ENCODE measurements at places on chromosomes 12 and 14.

DNA sequence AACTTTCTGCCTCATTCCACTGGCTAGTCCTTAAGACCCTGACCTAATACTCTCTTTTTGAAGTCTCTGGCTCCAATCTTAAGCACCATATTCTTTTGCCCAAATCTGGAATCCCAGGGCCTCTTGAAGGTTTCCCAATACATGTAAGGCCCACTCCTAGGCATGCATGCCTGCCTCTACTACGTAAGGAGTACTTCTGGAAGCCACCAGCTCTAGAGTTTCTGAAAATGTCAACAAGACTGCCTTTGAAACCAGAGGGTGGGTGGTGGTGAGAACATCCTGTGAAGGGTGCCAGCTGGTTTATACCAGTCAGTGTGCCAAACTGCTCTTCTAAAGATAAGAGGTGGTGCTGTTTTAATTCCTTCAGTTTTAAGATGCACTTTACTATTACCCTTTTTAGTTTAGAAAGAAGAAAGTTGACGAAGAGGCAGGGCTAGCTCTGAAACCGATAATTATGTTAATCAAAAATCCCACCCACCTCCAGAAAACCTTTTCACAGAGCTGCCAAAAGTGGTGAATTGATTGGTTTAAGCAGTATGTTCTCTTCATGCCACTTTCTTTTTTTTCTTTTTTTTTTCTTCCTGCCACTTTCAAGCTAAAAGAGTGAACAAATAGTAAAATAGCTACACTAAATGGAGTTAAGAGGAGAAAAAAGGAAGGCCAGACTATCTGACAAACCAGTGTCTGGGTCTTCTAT, 8.7 kb upstream of the WDR89 start:
- DNase-seq, result no peak

- DNase-seq, result no peak
These were observed 8.1 kb upstream of the IRF2BPL start for GRCh38 chr14:77036484-77037214.

- no peak for DNase-seq
These were observed 60.1 kb upstream of the CCND2 start for GRCh38 chr12:4213471-4213870.

DNA sequence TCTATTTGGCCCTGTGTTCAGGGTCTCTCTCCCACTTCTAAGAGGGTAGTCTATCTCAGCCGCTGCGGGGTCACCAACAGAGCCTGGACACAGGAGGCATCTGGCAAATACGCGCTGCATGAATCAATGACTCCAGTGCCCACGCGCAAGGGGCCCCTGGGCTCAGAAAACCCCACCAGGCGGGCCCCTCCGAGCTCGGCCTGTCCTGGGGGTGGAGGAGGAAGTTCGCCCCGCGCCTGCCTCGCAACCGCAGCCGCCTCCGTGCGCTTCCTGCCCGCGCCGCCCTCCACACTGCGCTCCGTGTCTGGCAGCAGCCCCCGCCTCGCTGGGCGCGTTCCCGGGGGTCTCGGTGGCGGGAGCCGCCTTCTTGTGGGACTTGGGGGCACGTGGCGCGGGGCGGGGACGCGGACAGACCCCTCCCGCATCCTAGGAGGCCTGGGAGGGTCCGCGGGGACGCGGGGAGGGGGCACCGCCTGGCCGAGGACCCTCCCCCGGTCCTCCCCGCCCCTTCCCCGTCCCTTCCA, 811 bp upstream of the FBRSL1 start:
- DNase-seq, result peak; percentile 80

DNA sequence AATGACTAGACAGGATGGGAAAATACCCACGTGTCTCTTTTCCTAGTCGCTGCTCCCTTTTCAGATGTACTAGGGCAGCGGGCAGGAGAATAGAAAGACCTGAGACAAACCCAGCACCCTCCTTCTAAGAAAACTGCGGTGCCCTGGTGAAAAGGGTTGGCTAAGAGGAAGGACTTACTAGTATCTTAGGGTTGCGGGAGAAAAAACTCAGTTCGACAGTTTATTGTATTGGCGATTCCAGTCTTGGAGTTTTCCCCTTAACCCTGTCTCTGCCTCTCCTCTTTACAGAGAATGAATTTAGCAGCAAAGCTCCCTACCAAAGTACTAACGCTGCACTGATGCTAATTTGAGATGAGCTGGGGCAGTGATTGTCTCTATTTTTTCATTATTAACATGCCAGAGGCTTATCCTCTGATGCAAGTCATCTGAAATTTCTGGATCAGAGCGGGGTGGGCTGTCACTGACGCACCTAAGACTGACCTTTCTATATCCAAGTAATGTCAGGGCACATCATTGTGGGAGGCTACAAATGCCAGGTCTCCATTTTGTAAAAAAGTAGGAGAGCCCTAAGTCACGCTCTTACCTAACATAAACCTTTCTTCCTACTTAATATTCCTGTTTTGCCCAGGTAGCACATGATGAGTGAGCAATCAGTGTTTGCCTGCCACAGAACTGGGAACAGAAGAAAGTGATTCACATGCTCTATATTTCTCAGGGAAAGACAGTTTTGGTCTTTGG, 916 bp upstream of the PAWR start:
- DNase-seq, result no peak

DNA sequence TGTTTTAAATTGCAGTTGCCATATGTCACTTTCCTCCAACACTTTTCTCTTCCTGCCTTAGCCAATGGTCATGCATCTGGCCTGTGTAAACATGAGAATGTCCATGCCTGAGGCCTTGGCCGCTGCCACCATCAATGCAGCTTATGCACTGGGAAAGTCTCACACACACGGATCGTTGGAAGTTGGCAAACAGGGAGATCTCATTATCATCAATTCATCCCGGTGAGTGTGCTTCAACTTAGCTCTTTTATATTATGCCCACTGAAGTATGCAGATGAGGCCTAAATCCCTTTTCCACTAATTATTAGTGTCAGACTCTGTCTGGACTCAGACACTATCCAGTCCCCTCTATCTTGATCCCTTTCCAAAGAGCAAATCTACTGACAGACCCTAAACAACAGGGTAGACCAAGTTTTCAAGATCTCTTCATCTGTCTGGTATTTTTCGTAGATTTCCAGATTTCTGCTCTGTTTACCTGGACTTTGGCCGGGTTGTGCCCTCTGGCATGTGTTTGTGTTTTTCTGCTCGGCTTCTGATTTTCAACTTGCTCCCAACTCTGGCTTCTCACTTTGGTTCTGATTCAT, 23.2 kb downstream of the AMDHD1 start:
- no peak for DNase-seq

DNA sequence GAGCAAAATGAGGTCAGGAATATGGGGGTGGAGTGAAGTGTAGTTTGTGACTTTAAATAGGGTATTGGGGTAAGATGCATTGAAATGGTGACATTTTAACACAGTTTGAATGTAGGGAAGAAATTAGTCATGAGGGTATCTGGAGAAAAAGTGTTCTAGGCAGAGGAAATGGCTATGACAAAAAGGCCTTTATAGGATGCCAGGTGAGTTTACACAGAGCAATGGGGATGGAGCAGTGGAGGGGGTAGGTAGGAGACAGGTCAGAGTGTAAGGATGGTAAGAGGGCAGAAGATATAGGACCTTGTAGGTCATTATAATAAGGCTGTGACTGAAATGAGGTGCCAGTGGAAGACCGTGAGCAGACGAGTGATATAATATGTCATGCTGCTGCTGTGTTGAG, 30.4 kb downstream of the HEATR5A start:
- DNase-seq, result no peak

- no peak for DNase-seq
These were observed 53.6 kb upstream of the BCL2L14 start for GRCh38 chr12:12017135-12017581.

DNA sequence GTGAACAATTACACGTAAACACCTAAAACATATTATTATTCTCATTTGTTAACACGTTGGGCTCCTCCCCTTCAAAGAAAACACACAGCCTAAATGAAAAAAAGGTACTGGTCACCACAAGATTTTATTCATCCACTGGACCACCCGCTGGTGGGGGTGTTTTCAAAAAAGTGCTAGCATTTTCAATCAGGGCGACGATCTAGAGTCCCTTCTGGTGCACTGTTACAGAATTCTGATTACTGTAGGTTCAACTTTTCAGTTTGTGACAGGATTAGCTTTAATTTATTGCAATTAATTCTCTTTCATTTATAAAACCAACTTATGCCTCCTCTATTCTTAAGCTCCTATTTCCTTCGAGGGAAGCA, 443 bp downstream of the MAGOHB start:
- DNase-seq, result no peak

- DNase-seq, result no peak
These were observed 178.6 kb upstream of the PDE3A start for GRCh38 chr12:20189767-20190166.

DNA sequence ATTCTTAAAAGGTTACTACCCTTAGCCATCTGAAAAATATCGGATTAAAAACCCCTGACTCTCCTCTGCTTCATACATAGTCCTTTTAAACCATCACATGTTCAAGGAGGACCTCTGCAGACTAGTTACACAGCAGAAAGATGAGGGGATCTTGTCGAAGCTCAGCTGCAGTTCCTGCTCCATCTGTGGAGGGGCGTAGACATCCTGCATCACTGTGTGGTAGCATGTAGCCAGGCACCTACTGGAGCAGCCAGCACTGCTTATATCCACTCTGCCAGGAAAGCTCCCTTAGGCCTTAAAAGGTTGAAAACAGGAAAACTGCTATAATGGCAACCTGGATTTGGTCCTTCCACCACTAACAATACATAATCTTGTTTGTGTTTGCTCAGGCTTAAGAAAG, 57.6 kb upstream of the STRN3 start:
- no peak for DNase-seq

GRCh38 chr14:29085546-29085945, 319.0 kb downstream of the FOXG1 start:
- DNase-seq, result no peak

GRCh38 chr14:76778546-76779215, 17.4 kb downstream of the VASH1 start:
- no peak for DNase-seq

DNA sequence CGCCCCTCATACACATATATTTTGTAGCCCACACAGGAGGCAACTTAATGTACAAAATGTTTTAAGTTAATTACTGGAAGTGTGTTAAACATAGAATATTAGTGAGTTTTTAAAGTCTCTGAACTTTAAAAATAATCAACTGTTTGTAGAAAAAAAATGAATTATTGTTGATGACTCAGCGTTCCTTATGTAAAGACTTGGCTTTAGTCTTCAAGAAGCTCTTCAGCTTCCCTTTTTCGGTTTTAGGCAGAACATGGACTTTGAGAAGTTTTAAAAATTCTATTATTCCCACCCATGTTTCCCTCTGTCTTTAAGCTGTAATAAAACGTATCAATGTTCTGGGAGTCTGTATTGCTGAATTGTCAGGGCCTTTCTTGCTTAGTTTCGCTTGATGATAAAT, 269.5 kb downstream of the FBXL14 start:
- DNase-seq, result no peak

Data from activated naive CD8-positive, alpha-beta T cell treated with anti-CD3 and anti-CD28 coated beads, Interleukin-2, amount 10 ng/mL, durations not matched to agents 7 days and 5 days (primary cell).